ENCODE measurements at places on chromosomes 3 and 15. TPM values are rescaled to one million over a fixed set of nuclear protein-coding genes. Genes with fewer than 3 reads are reported as not detected.
A peak's percentile ranks its signal among the peaks of the same experiment; 100 is the strongest.

DNA sequence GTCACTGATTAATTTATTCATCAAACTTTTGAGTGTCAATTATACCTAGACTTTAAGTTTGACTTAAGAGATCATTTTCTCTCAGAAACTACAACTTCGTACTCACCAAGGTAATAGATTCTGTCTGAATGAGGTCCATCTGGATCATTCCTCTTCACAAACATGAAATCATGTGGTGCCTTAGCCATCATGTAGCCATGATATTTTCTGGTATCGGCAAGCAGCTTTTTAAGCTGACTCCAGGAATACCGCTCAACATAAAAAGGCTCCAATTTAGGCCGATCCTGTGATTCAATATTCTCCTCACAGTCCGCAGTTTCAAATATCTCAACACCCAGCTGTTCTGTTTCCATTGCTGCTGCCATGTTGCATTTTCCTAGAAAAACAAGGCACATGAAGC is 5.3 kb downstream of the DPP8 start:
- DNase-seq = peak; percentile 26
- H3K36me3 ChIP-seq = peaks cover 27% of the 10 kb centered on the region

UMPS gene
- 6.6 TPM for total RNA-seq

EIF3J gene
- total RNA-seq = 34.5 TPM

DNA sequence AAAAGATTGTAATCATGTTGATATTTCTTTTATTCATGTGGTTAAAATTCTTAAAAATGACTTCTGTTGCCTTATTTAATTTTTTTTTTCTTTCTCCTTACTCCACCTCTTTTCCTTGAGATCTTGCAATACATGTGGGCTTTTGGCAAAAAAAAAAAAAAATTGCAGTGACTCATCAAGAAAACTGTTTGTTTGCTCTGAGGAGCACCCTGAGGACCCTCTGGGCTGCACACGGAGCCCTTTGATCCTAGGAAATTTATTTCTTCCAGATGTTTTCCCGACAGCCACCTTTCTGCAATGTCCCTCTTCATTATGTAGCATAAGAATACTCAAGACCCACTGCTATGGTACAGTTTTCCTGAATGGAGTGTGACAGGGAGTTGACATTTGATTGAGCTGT is 371.7 kb downstream of the ZBTB20 start:
- H3K27me3 ChIP-seq = no peaks in the 10 kb centered on the region
- no peak overlapping the region for H3K27ac ChIP-seq
- H3K36me3 ChIP-seq = peaks cover 5% of the 10 kb centered on the region

DNA sequence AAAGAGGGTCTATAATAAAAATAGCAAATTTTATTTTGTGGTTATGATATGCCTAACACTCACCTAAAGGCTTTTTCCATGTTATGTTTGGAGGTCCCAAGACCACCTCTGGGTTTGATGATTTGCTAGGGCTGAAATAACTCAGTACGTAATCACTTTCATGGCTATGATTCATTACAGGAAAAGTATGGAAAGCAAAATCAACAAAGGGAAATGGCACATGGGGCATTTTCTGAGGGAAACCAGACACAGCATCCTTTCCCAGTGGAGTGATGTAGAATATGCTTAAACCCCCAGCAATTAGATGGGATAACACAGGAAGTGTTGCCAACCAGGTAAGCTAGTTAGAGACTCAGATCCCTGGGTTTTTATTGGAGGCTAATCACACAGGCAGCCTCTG is 701.6 kb upstream of the CBLB start:
- no peaks in the 10 kb centered on the region for H3K27me3 ChIP-seq
- no peaks in the 10 kb centered on the region for H3K36me3 ChIP-seq
- H3K27ac ChIP-seq = no peak overlapping the region
- no peaks in the 10 kb centered on the region for H3K4me1 ChIP-seq
- no peak overlapping the region for H3K4me3 ChIP-seq
- no peak for DNase-seq

DNA sequence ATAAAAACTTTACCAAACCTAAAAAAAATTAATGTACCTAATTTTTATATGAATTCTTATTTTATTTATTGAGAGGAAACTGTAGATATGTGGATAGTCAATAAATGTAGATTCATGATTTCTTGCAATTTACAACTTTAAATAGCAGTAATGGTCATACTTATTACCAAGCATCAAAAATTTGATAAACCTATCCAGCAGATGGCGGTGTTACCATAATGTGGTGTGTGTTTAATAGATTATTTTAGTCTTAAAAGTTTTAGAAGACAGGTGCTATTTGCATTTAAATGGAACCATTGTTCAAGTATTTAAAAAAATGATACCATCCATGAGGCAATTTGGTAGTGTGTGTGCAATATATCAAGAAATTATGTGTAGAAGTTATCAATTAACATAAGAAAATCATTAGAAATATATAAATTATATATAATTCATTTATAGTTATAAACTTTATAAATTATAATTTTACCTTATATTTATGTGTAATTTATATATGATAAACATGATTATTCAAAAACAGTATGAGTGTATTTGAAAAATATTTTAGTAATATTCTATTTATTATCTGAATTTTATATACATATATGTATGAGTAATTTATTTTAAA is 176.0 kb upstream of the BCHE start:
- H3K27ac ChIP-seq = no peak overlapping the region
- no peaks in the 10 kb centered on the region for H3K4me1 ChIP-seq
- DNase-seq = no peak
- H3K27me3 ChIP-seq = no peaks in the 10 kb centered on the region
- H3K36me3 ChIP-seq = no peaks in the 10 kb centered on the region
- H3K4me3 ChIP-seq = no peak overlapping the region

DNA sequence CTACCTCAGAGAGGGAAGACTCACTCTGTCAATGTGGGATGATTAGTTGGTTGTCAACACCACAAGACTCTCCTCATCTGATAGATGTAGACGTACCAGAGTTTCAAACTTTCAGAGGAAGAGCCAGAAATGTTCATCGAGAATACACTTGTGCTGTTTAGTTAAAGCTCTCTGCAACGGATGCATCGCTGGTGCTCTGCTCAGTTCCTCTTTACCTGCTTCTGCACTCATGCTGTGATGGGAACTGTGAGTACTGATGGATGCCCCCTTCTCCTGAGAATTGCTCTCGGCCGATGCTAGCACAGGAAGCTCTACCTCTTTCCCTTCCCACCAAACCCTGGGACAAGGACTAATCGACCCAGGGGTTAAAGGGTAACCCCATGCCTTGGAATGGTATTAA is 51.8 kb upstream of the CCDC54 start:
- no peaks in the 10 kb centered on the region for H3K36me3 ChIP-seq
- DNase-seq = no peak
- H3K4me1 ChIP-seq = no peaks in the 10 kb centered on the region
- no peak overlapping the region for H3K27ac ChIP-seq
- no peaks in the 10 kb centered on the region for H3K27me3 ChIP-seq

- no peaks in the 10 kb centered on the region for H3K27me3 ChIP-seq
- peak overlapping the region; percentile 32 for H3K27ac ChIP-seq
- no peaks in the 10 kb centered on the region for H3K4me1 ChIP-seq
- H3K36me3 ChIP-seq = no peaks in the 10 kb centered on the region
- no peak for DNase-seq
Measured at GRCh38 chr15:90046911-90047392, 45.8 kb downstream of the ZNF710 start.

DNA sequence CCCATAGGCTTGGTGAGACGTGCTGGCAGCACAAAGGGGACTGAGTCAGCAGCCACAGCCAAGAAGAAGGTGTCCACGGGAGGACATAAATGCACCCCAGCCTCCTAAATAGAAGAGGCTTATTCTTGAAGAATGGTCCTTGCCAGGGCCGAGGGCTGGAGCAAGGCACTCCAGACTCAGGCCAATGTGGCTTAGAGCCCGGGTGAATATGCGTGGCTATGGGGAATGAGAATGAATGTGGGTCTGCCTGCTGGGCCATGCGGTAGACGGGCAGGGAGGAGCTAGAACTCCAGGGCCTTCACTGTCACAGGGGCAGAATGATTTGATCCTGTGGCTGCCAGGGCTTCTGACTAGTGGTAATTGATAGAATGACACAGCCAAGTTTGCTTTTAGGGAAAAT is 34.0 kb downstream of the DHX30 start:
- H3K4me3 ChIP-seq = no peak overlapping the region
- H3K27ac ChIP-seq = no peak overlapping the region

GRCh38 chr3:129023909-129024308 is 22.8 kb downstream of the EFCC1 start:
- no peak overlapping the region for H3K4me3 ChIP-seq
- no peak overlapping the region for H3K27ac ChIP-seq
- no peak for DNase-seq
- no peaks in the 10 kb centered on the region for H3K27me3 ChIP-seq
- H3K4me1 ChIP-seq = no peaks in the 10 kb centered on the region

CPLX3 gene
- total RNA-seq = 1.1 TPM

- no peaks in the 10 kb centered on the region for H3K36me3 ChIP-seq
- no peak for DNase-seq
- no peak overlapping the region for H3K4me3 ChIP-seq
- H3K27me3 ChIP-seq = no peaks in the 10 kb centered on the region
- H3K27ac ChIP-seq = no peak overlapping the region
Measured at GRCh38 chr3:58366699-58367098, 34.0 kb downstream of the PXK start.

DNA sequence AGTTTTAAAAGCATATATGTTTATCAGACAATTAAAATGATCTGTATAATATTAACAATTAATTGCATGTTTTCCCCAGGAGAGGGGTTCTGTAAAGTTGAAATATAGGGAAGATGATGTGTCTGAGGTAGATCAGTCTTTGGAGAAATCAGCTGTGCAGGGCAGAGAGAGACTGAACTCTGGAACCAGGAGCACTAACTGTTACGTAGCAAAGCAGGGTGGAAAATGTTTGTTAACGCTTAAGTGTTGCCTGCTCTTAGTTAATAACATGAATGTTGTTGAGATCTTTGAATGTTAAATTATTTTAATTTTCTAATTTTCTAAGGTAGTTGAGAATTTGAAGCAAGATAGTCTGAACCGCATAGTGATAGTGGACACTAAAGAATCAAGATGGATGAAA is 57.5 kb downstream of the NEO1 start:
- H3K27me3 ChIP-seq = no peaks in the 10 kb centered on the region
- H3K27ac ChIP-seq = no peak overlapping the region
- no peak overlapping the region for H3K4me3 ChIP-seq
- no peak for DNase-seq
- H3K4me1 ChIP-seq = no peaks in the 10 kb centered on the region

DNA sequence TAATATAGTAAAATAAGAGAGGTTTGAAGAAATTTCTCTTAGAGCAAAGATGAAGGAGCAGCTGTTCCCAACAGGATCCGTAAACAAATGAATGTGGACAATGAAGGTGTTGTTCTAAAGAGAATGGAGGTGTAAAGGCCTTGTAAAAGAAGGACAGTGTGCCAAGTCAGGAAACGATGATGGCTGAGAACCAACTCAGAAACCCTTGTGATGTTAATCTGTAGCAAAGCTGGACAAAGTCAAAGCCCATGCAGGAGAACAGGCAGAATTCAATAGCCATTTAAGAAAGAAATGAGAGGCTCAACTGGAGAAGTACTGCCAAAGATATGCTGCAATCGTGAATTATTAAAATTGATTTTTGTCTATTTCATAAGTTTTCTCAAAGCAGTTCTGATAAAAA is 192.2 kb downstream of the MBNL1 start:
- H3K36me3 ChIP-seq = peaks cover 64% of the 10 kb centered on the region
- no peak overlapping the region for H3K27ac ChIP-seq
- no peak for DNase-seq
- no peak overlapping the region for H3K4me3 ChIP-seq

GRCh38 chr3:64488939-64489338 is 198.9 kb downstream of the ADAMTS9 start:
- H3K27me3 ChIP-seq = no peaks in the 10 kb centered on the region
- H3K36me3 ChIP-seq = no peaks in the 10 kb centered on the region
- H3K4me1 ChIP-seq = no peaks in the 10 kb centered on the region
- H3K27ac ChIP-seq = no peak overlapping the region
- H3K4me3 ChIP-seq = no peak overlapping the region
- DNase-seq = no peak

ANKRD63 gene
- total RNA-seq = 0.44 TPM

GRCh38 chr3:22263042-22263441 is 512.0 kb upstream of the ZNF385D start:
- H3K27ac ChIP-seq = no peak overlapping the region
- H3K4me3 ChIP-seq = no peak overlapping the region

DNA sequence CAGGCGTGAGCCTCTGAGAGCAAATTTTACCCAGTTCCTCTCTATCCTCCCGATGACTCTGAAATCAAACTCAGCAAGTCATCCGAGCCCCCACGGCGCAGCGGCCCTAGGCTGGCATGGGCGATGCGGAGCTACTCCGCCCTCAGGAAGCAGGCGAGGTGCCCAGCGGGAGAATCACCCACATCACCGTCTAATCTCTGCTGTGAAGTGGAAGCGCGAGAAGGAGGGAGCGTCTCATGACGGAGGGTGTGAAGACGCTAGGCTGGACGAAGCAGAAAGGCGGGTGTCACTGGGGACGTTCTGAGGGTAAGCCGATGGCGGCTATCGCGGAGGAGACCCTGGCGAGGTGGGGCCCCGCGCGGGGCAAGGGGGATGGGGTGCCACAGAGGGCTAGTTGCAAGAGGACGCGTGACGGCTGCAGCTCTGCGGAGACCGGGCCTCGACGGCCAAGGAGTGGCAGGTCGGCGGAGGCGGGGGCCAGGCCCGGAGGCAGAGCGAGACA is 9.1 kb upstream of the GNAI2 start:
- peak overlapping the region; percentile 76 for H3K27ac ChIP-seq
- peak overlapping the region; percentile 55 for H3K4me3 ChIP-seq
- no peak for DNase-seq
- no peaks in the 10 kb centered on the region for H3K27me3 ChIP-seq
- no peaks in the 10 kb centered on the region for H3K4me1 ChIP-seq

DNA sequence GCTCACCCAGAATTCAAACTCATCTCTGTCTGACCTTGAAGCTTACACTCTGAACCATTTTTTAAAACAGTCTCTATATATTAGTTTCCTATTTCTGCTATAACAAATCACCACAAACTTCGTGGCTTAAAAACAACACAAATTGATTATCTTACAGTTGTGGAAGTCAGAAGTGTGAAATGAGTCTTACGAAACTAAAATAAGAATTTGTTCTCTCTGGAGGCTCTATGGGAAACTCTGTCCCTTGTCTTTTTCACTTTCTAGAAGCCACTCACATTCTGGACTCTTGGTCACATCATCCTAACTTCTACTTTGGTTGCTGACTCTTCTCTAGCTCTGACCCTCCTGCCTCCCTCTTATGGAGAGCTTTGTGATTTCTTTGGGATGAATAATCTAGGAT is 429.3 kb upstream of the THBS1 start:
- H3K36me3 ChIP-seq = no peaks in the 10 kb centered on the region
- H3K27me3 ChIP-seq = no peaks in the 10 kb centered on the region
- no peaks in the 10 kb centered on the region for H3K4me1 ChIP-seq
- no peak overlapping the region for H3K27ac ChIP-seq
- H3K4me3 ChIP-seq = no peak overlapping the region

C2CD4A gene
- not detected for total RNA-seq

TMEM89 gene
- total RNA-seq = not detected

DNA sequence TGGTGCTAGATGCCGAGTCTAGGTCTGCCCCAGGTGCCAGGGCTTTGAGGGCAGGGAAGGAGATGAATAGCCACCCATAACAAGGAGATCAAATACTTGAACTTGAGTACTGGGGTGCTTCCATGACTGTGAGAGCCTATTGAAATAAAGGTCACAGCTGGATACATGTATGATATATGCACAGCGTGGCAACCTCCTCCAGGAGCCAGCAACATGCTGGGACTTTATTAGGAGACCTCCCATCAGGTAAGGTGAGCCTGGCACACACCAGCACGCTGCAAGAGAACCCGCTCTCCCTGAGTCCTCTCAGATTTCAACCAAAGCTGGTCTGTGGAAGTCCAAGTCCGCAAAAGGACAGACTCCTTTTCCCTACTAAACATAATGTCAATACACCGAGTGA is 10.5 kb upstream of the HES1 start:
- no peaks in the 10 kb centered on the region for H3K4me1 ChIP-seq
- H3K27ac ChIP-seq = no peak overlapping the region
- no peaks in the 10 kb centered on the region for H3K36me3 ChIP-seq
- no peaks in the 10 kb centered on the region for H3K27me3 ChIP-seq
- DNase-seq = no peak
- no peak overlapping the region for H3K4me3 ChIP-seq

CILP gene
- total RNA-seq = 2.2 TPM
